MCF 10A (cell line): ENCODE measurements at places on chromosomes 7 and 10.

GRCh38 chr10:83541046-83541445 lies 598.3 kb upstream of the GHITM start:
- DNase-seq: no peak

- DNase-seq: peak; percentile 38
Observed at GRCh38 chr7:38448054-38448453, 174.6 kb upstream of the TARP start.

- no peak for DNase-seq
Observed at GRCh38 chr7:14688208-14688607, 214.3 kb downstream of the DGKB start.

- no peak for DNase-seq
Observed at GRCh38 chr7:140723006-140723405, 26.5 kb downstream of the NDUFB2 start.

GRCh38 chr10:102405108-102405571 lies 9.6 kb downstream of the NFKB2 start:
- no peak for DNase-seq

- DNase-seq: peak; percentile 49
Observed at GRCh38 chr10:88032566-88032965, 169.1 kb downstream of the PTEN start.

DNA sequence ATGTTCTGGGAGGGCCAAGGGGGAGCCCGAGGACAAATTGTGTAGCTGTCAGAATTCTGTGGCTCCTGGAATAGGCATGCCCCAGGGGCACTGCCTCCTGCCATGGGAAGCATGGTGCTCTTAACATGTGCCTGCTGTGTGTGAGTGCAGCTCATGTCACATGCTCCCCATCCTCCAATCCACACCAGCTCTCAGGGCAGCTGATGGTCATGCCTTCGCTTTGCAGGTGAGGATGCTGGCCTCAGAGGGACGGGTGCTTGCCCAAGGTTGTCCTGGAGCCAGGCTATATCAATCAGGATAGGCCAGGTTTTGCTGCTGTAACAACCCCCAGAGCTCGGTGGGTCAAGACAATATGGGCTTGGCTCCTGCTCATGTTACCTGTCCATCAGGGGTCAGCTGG lies 303.4 kb downstream of the RPS24 start:
- DNase-seq: no peak

DNA sequence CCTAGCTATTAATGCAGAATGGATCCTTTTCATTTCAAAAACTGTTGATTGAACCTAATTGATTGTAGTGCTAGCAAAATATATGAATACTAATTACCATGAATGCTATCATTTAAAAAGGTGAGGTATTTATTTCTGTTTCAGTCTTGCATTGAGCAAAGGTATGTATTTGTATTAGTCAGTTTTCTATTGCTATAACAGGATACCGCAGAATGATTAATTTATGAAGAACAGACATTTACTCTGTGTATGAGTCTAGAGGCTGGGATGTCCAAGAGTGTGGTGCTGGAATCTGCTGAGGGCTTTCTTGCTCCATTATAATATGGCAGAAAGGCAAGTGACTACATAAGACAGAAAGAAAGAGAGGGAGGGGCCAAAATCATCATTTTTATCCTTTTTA lies 199.2 kb downstream of the KIF20B start:
- no peak for DNase-seq

DNA sequence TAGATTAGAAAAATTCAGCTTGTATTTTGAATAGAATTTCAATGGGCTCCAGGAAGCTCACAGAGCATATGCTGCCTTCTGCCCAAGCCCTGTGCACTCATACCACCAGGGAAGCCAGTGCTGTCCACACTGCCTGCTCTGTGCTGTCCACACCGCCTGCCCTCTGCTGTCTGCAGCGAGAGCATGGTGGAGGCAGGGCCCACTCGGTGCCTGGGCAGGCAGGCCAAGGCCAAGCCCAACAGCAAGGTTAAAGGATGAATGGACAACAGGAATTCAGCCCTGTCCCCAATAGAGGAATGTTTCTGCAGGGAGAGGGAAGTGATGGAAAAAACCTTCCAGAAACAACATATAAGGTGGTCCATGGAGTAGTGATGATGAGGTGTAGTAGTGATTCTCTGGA lies 146.8 kb downstream of the GFRA1 start:
- DNase-seq: no peak

DNA sequence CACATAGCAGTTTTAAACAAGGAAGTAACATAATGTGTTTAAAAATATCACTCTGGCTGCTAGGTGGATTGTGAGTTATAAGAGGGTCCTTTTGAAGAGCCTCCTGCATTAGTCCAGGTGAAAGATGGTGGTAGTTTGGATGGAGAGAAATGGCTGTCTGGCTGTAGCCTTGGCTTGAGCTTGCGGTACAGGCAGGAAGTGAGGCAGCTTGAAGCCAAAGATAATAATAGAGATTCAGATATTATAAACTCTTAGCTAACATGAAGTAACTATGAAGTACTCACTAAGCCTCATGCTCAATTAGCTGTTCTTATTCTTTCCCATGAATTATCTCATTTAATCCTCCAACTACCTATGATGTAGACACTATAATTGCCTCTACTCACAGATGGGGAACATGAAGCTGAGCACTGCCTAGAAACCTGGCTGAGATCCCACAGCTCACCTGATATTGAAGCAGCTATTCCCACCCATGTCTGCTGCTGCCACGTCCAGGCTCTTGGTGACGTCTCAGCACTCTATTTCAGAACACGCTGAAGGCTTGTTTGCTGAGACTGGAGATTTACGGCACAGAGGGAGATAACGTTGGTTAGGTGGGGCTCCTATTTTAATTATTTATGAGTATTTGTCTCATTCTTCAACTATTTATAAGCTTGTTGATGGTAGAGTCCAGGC lies 10.4 kb downstream of the C10orf120 start:
- no peak for DNase-seq

DNA sequence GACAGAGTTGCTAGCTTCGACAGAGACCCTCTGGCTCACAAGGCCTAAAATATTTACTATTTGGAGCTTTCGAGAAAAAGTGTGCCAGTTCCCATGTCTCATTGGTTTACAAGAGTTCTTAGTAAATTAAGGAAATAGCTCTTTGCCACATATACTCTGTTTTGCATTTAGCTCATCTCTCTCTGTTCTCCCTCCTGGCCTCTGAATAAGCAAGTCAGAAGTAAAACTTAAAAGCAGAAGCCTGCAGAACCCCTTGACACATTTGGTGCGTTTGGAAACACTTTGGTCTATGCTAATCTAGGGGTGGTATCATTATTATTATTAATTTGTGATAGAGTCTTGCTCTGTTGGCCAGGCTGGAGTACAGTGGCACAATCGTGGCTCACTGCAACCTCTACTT lies 6.4 kb downstream of the CARD11 start:
- no peak for DNase-seq

DNA sequence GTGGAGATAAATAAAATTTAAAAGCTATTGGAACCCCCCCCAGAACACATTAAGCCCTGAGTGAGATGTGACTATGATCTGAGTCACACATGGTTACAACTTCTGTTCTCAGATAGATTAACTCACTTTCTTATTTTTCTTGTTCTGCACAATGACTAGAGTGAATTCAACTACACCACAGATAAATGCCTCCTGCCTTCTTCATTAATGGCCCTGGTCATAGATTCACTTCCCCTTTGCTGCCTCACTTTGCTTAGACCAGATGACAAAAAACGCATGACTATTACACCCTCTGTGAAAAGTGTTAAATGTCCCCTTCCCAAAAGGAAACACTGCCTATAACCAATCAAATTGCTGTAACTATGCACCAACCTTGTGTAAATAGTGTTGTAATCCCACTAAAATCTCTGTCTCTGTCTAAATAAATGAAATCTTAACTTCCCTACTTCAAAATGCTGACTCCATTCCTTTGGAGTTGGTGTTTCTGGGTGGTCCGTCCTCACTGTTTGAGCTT lies 49.4 kb downstream of the AKR1D1 start:
- peak; percentile 44 for DNase-seq

GRCh38 chr10:127431525-127431924 lies 117.6 kb upstream of the NPS start:
- DNase-seq: no peak

DNA sequence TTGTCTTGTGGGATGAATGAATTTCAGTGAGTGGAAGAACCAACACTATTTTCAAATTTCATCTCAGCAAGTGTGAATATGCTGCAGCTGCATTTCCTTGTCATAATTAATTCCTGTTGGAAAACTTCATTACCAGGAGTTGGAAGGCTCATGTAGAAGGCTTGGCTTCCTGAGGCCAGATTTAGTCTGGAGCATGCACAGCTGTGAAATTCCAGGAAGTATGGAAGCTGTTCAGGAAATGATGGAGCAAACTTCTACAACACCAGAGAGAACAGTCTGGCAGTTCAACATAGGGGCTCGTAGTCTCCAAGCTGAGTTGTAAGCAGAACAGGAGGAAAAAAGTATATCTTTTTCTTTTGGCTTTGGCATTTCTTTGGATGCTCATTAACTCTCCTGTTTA lies 1439.9 kb upstream of the CELF2 start:
- no peak for DNase-seq

GRCh38 chr7:127782654-127783559 lies 130.9 kb downstream of the SND1 start:
- no peak for DNase-seq

- no peak for DNase-seq
Observed at GRCh38 chr7:123719197-123719721, 29.5 kb downstream of the WASL start.

- no peak for DNase-seq
Observed at GRCh38 chr7:3861386-3861785, 560.3 kb downstream of the SDK1 start.

DNA sequence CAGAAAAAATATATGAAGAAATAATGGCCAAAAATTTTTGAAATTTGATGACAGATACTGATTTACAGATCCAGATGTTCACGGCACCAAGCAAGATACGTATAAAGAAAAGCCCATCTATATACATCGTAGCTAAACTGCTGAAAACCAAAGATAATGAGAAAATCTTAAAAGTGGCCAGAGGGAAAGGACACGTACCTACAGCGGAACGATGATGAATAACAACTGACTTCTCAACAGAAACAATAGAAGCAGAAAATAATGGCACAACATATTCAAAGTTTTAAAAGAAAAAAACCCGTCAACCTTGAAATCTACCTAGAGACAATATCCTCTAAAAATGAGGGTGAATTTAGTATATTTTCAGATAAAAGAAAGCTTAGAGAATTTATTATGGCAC lies 31.9 kb downstream of the IL2RA start:
- no peak for DNase-seq

GRCh38 chr7:45253368-45253767 lies 95.8 kb downstream of the RAMP3 start:
- no peak for DNase-seq

DNA sequence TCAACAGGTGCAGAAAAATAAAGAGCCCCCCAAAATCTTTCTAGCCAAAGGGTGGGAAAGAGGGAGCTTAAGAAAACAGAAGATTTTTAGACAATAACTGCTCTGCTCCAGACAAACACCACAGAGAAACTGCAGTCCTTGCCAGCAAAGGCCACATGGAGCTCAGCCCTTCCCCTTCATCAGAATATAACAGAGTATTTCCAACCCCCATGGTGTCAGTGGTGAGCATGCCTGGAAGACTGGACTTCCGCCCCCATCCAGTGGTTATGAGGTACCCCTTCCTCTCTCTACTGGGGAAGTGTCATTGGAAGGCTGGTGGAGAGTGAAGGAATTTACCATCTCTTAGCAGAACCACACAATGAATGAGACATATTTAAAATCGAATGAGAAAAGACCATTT lies 1007.3 kb upstream of the CELF2 start:
- no peak for DNase-seq

- no peak for DNase-seq
Observed at GRCh38 chr10:68813559-68813958, 13.8 kb upstream of the STOX1 start.

DNA sequence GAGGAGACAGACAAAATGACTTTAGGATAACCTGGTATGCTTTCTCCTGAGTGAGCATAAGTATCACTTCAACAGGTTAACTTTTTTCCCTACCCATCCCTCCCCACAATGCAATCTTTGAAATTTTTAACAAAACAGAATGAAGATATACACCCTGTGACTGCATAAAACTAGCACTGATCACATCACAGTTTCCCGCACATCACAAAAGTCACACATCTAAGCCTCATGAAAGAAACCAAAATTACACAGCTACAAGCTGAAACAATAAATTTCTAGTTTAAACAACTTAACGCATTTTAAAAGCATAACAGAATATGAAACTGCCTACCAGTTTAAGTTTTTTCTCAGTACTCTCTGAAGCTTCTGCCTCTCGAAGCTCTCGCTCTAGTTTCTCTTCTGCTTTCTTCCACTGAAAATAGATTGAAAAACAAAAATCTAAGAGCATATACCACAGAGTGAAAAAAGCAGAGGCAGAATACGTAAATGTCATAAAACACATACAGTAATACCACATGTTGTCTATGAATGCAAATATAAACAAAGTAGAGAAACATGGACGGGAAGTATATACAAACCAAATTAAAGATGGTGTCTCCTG lies 18.1 kb downstream of the NOC3L start:
- DNase-seq: no peak

GRCh38 chr10:28677888-28678686 lies 766 bp downstream of the BAMBI start:
- DNase-seq: peak; percentile 44

GRCh38 chr10:72087392-72087968 lies 871 bp downstream of the SPOCK2 start:
- no peak for DNase-seq

GRCh38 chr7:110590415-110590814 lies 500.5 kb upstream of the LRRN3 start:
- no peak for DNase-seq

DNA sequence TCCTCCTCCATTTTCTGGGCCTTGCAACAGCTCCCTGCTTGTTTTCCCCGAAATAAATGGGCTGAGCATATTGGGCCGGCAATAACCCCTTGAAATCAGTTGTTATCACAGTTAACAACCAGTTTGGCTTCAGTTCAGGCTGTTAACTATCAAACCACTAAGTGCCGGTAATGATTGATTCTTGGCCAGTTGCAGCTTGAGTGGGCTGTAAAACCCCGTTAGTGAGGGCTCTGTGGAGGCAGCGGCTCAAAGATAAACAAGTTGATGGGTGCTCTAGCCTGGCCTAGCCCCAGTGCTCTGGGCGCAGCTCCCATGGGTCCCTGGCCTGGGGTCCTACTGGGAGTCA lies 8.3 kb downstream of the FGF8 start:
- no peak for DNase-seq

DNA sequence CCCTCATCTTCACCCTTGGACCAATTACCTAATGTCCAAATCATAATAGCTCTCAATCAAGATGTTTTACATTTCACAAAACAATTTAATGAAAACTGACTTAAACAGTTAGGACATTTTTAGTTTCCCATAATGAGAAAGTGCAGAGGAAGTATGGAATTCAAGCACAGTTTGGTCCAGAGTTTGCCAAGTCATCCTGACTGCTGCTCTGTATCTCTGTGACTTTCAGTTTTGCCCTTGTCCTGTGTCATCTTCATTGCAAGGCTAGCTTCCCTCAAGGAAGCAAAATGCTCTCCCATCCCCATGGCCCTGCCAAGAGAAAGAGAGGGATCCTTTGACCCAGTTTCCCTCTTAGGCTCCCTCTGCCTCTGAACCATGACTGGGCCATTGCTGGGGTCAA lies 7.9 kb upstream of the PLEKHS1 start:
- no peak for DNase-seq

- DNase-seq: no peak
Observed at GRCh38 chr10:3166496-3167290, 5.9 kb downstream of the PITRM1 start.

- no peak for DNase-seq
Observed at GRCh38 chr10:129135624-129136023, 331.4 kb upstream of the MGMT start.
